ENCODE measurements at places on chromosomes 6 and 20.
A peak's percentile ranks its signal among the peaks of the same experiment; 100 is the strongest.

DNA sequence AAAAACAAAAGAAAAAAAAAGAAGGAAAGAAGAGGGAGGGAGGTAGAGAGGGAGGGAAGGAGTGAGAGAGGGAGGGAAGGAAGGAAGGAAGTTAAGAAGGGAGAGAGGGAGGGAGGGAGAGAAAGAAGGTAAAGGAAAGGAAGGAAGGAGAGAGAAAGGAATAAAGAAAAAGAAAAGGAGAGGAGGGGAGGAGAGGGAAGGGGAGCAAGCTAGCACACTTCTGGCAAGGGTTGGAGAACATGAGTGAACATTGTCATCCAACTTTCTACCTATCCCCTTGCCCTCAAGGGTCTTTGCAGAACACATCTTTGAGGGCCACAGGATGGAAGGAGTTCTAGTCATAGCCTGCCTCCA lies 34.1 kb upstream of the IL17A start:
- no peak for DNase-seq

- DNase-seq, result no peak
Measured at GRCh38 chr6:15027472-15027871, 218.4 kb upstream of the JARID2 start.

- peak; percentile 98 for DNase-seq
Measured at GRCh38 chr20:3781153-3781910, at the start of gene SPEF1. SPEF1 (minus strand) TSS chr20:3781448; CDS start chr20:3781287, 161 bp downstream.

GRCh38 chr6:3545156-3545555 lies 88.3 kb upstream of the SLC22A23 start:
- DNase-seq, result no peak

DNA sequence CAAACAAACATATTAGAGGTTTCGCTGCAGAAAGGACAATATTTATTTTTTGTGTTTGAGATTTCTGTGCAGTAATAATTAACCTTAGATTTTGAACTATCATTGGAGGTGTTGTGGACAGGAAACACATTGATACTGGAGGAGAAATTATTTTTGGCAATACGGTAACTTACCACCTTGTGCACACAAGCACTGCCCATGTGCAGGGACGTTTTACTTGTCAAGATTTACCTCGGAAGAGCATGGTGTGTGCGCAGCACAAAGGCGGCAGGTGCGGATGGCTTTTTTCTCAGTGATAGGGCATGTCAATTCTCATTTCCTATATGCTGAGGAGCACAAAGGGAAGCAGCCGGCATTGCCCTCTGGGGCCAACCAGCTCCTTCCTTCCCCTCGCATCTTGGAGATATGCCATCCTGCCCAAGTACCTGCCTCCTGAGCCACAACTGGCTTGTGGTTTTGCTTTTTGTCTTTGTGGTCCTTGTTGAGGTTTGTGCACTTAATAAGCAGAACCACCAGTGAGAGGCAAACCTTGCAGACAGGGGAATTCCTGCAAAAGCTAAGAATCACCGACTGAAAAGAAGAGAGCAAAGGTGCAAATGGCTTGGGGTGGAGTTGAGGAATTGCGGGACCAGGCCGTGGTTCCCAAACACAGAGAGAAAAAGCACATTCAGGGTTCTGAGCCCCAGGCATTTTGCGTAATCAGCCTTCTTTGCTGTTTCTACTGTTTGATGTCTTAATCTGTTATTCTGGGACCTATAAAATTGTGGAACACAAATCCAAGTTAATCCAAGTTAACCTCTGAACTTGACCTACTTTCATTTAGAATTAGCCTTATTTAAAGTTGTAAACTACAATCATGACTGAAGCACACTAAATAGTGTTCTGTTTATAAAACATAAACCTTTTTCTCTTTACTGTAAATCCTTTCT lies 21.9 kb downstream of the SAMD5 start:
- DNase-seq, result no peak

DNA sequence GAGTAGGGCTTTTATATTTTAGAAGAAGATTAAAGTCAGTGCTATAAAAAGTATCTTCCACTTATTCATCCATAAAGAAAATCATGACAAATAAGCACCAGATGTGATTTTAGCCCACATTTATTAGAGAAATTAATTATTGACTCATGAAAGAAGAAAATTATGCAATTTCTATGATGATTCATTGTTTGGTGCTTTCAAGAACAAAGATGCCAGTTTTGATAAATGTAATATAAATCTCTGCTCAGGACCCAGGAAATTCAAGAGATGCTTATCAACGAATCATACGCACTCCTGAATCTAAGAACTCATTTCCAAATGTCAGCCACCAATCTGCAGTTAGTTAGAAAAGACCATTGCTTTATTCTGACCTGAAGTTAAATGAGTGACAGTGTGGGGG lies 211.4 kb downstream of the ARHGAP18 start:
- no peak for DNase-seq

DNA sequence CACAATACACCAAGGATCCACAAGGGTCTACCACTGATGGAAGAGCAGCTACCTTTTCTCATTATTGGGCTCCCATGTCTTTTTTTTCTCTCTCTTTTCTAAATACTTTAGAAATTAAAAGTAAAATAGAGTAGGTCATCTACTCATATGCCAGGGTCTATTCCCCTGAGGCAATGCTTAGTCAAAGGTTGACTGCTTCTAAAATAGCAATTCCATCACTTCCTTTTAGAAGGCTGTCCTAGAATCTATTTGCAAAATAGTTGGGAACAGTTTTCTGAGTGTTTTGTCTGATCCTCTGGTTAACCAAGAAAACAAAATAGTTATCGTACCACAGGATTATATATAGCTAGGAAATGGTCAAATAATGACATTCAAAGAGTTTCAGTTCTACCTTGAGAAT lies 174.1 kb downstream of the COL21A1 start:
- DNase-seq, result no peak

- no peak for DNase-seq
Measured at GRCh38 chr6:11767458-11767857, 11.1 kb downstream of the ADTRP start.

- DNase-seq, result peak; percentile 86
Measured at GRCh38 chr6:3798055-3798919, 46.8 kb upstream of the PXDC1 start.

DNA sequence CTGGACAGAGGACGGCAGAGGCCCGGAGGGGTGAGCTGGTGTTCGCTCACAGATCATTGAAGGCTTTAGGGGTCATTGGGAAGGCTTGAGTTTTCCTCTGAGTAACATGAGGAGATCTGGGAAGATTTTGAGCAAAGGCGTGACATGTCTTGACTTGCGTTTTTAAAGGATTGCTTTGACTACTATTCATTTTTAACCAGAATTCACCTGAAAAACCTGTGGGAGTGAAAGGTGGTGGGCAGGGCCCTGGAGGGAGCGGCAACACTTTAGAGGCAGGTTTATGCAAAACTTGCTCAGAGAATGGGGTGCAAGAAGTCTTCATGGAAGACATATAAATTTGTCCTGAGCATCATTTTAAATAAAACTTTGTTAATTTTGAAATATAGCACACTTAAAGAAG lies 72.2 kb upstream of the EEF1E1 start:
- no peak for DNase-seq

DNA sequence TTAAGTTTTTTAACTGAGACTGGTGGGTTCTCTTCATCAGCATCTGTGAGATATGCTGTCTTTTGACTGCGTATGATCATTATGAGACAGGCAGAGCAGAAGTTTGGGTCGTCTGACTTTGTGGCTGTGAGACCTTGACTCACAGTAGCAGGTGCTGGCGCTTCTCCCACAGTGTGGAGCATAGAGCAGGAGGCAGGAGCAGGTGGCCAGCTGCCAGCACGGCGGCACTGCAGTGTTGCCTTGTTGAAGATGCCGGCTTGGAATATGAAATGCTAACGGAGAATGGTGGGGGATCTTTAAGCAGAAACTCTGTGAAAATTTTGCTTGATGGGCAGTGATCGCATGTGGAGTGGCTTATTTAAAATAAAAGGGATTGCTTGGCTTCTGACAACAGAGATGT lies 105.0 kb downstream of the TIAM2 start:
- peak; percentile 28 for DNase-seq

- peak; percentile 20 for DNase-seq
Measured at GRCh38 chr6:114108119-114109002, 137.4 kb upstream of the HDAC2 start.

GRCh38 chr6:32932132-32932868 lies 8.5 kb downstream of the HLA-DMB start:
- no peak for DNase-seq

DNA sequence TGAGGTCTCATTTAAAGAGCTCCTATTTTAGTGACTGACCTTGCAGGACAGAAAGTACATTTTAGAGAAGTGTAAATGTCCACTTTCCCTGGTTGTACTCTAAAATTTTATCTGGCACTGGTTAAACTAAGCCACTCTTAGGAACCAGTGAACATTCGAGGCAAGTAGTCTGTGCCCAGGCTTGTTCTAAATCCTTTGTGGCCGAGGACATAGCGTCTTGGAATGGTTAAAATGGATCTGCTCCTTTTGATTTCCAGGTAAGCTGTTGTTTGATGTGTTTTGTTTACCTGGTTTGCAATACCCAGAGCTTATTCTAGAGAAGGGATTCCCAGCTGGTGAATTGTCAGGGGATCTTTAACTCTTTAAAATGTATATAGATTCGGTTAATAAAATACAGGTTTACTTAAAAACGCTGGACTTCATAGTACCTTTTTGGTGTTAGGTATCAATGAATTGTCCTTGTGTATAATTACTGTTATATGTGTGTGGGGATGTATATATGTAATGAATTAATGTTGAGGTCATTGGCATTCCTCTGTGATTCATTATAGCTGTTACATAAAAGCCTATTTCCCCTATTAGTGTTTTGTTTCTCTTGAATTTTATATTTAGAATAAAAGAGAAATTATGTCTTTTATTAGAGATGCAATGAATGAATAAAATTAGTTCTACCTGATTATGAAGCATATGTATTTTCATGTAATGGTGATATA lies 15.8 kb downstream of the SNX9 start:
- no peak for DNase-seq

- peak; percentile 70 for DNase-seq
Measured at GRCh38 chr20:3276680-3277015, 37.7 kb upstream of the SLC4A11 start.

GRCh38 chr6:154154389-154154967 lies 115.4 kb downstream of the OPRM1 start:
- peak; percentile 86 for DNase-seq

DNA sequence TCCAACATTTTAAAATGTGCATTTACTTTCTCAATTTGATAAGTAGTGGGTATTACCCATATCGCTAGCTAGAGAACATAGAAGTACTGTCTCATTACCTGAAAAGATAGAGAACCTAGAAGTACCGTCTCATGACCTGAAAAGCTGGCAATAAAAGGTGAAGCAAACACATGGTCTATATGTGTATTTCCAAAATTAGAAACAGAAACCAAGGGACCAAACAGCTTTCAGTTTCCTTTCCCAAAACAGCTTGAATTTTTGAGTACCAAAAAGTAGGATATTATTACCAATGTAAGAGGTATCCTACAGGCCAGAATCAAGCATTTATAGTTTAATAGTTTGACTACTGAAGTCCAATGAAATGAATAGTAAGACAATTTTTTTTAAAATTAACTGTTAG lies 77.2 kb downstream of the KIF13A start:
- DNase-seq, result no peak

GRCh38 chr20:11499101-11499634 lies 418.5 kb upstream of the BTBD3 start:
- no peak for DNase-seq

- DNase-seq, result no peak
Measured at GRCh38 chr6:57263739-57264138, 41.6 kb upstream of the RAB23 start.

DNA sequence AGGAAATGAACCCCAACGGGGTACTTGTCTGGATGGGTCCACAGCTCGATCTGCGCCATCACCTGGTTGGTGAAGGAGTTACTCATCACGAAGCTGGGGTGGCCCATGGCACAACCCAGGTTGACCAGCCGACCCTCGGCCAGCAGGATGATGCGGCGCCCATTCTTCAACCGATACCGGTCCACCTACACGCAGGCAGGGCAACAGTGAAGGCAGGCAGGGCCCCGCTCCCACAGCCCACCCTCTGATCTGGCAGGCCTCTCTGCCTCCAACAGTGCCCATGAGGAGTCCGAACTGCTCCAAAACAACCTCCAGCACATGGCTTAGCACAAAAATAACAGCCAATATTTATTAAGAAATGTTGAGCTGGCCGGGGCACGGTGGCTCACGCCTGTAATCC lies 17.7 kb downstream of the AHCY start:
- DNase-seq, result no peak

DNA sequence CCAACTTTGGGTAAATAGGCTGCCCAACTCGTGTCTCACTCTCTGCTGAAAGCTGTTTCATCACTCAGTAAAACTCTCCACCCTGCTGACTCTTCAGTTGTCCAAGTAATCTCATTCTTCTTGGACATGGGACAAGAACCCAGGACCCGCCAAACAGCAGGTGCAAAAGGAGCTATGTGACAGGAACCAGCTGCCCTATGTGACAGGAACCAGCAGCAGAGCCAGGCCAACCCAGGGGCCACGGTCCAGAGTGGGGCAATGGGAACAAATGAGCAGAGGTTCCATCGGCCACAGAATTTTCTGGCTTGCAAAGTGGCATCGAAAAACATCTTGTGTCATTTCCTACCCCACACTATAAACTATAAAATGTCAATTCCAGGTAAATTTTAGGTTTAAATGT lies 56.5 kb downstream of the MOXD1 start:
- no peak for DNase-seq

GRCh38 chr20:49338061-49338460 lies 60.2 kb upstream of the ZNFX1 start:
- DNase-seq, result no peak

DNA sequence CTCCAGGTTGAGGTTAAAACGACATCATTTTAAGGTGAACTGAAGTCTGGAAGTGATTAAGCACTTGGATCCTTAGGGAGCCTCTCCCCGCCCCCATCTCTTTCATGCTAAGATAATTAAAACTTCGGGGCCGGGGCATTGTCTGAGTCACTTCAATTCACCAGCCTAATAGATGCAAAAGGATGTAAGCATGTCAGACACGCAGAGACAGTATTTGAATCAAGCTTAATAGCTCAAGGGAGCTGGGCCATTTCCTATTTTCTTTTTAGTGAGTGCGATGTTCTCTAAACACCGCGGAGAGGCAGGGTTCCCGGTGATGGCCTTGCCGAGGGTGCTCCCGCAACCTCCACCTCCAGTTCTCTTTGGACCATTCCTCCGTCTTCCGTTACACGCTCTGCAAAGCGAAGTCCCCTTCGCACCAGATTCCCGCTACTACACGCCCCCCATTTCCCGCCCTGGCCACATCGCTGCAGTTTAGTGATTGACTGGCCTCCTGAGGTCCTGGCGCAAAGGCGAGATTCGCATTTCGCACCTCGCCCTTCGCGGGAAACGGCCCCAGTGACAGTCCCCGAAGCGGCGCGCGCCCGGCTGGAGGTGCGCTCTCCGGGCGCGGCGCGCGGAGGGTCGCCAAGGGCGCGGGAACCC lies 516 bp upstream of the IRF4 start:
- no peak for DNase-seq

- no peak for DNase-seq
Measured at GRCh38 chr6:126873351-126873750, 245.1 kb upstream of the RSPO3 start.

GRCh38 chr6:36694616-36695015 lies 3.0 kb upstream of the RAB44 start:
- no peak for DNase-seq

All from NCI-H510A treated with DMSO at 0.1 percent for 48 hours (cell line).